ENCODE measurements at places on chromosomes 11 and 22.

- no peak for DNase-seq
Observed at GRCh38 chr11:133078012-133078411, 454.3 kb downstream of the OPCML start.

DNA sequence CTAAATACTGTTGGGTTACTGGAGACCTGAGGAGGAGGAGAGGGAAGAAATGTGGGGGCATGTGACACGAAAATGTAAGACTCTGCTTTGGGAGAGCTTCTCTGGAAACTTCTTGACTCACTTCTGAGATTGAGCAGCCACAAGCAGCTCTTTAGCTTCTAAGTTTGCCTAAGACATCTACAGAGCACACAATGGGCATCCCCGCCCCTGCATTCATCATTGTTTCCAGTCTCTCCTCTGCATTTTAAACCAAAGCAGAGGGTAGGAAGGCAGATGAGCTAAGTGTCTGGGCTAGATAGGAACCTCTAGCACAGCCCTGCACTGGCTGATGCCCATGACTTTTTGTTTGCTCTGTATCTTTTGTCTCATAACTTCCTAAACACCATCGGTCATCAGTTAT, 2.1 kb upstream of the OR52D1 start:
- no peak for DNase-seq

DNA sequence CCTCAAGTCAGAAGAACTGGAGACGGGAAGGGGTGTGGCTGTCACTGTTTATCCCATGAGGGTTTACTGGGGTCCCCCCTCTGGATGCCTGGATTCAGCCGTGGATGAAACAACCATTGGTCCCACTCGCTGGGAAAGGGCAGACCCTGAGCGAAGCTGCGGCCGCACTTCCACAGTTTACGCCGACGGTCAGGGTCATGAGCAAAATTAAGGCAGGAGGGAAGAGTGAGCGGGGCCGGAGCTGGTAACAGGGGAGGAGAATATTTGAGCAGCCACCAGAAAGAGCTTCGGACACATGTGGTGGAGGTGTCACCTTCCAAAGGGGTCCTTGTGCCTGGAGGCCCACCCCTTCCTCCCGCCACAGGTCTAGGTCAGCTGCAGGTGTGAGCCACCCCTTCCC, 344.9 kb downstream of the BRD1 start:
- DNase-seq = no peak

DNA sequence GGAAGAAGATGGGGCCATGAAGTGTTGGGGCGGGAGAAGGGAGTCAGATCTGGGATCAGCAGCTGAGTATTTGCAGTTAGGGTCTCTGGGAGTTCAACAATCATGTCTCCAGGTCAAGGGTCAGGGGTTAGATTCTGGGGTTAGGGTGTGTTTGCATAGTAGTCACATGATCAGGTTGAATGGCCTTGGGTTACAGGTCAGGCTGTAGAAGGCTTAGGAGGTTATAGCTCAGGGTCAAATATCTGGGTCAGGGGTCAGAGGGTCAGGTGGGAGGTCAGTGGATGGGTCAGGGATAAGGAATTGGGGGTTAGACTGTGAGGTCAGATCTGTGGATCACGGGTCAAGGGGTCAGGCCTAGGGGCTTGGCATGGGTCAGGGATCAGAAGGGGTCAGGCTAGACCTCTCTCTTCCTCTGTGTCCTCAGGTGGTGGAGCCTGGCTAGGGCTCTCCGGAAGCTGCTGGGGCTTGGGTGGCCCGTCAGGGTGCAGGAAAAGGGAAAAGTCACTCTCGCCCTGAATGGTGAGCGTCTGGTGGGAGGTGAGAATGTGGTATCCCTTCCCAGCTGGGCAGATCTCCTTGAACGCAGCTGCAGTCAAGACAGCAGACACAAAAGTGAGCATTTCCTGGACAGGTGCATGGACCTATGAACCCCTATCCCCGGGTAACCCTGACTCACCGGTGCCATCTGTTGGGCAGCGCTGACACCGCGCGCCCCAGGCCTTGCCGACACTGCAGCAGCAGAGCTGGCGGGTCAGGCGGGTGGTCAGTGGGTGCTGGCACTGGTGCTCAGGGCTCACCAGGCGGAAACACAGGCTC, 6.4 kb downstream of the LTBP3 start:
- peak; percentile 86 for DNase-seq

- no peak for DNase-seq
Observed at GRCh38 chr11:123903932-123904331, 2.0 kb downstream of the OR8D4 start.

GRCh38 chr11:13229136-13229535, 48.5 kb upstream of the BMAL1 start:
- DNase-seq = peak; percentile 39

GRCh38 chr22:45696227-45696626, 24.6 kb downstream of the ATXN10 start:
- no peak for DNase-seq

DNA sequence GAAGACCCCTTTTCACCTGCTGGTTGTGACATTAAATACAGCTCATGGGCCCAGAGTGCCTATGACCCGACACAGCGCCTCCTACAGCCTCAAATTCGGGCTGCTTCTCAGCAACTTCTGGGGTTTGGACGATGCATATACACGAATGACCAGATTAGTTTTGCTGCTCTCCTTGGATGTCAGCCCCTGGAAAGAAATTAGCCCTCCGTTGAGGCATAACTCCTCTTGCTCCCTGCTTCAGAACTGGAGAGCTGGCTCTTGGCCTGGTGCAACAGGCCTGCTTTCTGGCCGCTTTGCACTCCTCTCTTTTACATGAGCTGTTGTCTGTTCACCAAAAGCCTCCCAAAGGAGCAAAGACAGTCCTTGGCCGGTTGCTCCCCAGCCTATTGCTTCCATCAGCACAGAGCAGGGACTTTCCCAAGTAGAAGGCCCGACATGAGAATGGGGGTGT, 3.3 kb downstream of the TECTA start:
- DNase-seq = no peak

DNA sequence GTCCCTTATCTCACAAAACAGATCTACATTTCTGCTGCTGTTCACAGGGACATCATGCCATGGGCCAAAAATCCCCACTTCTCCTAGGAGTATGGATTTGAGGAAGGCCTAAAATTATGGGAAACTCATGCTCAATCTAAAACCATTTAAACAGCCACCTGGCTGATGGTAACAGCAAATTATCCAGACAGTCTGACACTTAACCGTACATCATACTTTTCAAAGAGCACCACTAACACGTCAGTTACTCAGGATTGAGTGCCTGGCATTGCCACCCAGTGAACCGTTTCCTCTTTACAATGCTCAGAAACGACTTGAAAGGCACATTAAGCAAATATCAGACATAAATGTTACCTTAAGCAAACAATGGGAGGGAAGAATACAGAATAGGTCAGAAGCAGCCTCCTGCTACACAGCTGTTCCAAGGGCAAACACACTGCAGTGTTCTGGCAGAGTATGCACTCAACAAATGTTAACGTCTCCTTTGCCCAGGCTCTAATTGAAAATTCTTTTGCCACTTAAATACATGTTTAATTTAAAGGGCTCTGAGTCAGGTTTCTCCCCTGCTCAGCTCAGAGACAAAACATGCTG, 18.8 kb upstream of the SLC36A4 start:
- peak; percentile 100 for DNase-seq

DNA sequence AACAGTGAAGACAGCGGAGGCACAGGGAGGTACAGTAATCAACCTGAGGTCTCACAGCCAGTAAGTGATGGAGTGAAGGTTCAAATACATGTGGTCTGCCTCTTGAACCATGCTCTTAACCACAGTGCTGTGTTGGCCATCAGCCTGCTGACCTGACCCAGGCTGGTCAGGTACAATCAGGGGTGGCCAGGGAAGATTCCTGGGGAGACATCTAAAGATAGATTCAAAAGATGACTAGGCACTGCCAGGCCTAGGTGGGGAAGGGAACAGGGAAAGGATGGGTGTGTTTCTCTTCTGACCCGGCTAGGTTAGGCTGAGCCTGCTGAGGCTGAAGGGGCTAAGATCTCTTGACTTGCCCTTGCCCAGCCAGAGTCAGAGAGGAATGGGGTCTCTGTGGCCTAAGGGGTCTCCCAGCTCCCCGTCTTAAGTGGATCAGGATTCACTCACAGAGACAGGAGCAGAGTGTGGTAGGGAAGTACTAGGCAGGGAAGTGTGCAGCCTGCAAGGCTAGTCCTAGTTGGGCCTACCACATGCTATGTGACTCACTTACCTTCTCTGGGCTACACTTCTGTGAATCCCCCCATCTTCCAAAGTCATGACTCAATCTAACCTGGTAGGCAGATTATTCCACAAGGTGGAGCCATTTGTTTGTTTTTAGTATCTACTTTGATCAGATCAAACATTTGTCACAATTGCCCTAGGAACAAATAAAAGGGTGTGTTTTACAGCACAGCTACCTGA, 10.4 kb upstream of the SREBF2 start:
- peak; percentile 79 for DNase-seq

DNA sequence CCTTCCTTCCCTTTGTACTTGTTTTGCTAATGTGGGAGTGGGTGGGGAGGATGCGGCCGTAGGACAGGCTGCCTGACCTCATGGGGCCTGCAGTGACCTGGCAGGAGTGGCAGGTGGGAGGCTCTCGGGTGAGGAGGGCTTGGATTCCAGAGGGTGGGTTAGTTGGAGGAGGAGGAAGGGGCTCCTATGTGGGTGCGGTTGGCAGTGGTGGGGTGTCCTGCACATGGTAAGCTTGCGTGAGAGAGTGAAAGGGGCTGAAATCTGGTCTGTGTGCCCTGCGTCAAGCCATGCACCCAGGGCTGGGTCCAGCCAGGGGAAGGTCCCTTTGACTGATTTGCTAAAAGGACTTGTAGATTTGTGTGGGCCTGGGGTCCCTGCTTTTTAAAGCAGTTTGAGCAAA, 90.7 kb upstream of the OR4B1 start:
- no peak for DNase-seq

- DNase-seq = no peak
Observed at GRCh38 chr11:78432956-78433355, 15.3 kb upstream of the GAB2 start.

GRCh38 chr22:27903805-27904473, 15.1 kb downstream of the PITPNB start:
- DNase-seq = no peak

DNA sequence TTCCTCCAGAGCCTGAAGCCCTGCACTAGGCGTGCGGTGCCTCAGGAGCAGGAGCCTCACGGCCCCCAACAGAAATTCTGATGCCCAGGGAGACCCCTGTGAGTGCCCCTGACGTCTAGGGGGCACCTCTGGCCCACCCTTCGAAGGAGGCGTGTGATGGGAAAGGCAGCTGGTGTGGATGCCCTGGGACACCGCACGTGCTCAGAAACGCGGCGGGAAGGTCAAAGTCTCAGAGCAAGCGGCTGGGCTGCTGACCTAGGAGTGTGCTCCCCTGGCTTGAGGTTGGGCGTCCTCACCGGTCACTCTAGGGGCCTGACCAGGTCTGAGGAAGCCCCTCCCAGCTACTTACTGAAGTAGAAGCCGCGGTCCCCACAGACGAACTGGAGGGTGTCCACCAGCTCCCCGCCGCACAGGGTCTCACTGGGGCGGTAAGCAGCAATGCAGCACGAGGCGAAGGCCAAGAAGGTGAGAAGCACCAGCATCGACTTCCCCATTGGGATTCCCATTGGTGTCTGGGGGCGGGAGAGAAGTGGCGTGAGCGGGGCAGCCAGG, 4.1 kb downstream of the IGF2 start:
- no peak for DNase-seq

DNA sequence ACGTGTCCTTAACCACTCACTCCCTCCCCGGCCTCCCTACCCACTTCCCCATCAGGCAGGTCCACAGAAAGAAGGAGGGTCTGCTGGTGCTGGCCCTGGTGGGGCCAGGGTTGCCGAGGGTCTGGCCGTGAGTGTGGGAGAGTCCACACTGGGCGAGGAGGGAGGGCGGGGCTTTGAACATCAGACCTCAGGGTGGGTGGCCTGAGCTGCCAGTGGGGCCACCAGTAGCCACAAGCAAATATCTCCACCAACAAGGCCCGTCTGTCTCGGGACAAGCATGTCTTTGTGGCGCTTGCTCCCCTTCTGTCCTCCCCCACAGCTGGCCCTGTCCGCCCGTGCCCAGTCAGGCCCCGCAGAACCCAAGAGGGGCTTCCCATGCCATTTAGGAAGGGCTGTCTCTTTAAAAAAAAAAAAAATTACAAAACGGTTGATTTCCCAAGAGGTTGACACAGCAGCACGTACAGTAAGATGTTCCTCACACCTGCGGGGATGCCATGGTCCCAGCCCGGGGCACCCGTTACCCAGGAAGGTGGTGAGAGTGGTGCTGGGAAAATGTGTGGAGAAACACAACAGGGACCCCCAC, 17.7 kb upstream of the TALDO1 start:
- no peak for DNase-seq

DNA sequence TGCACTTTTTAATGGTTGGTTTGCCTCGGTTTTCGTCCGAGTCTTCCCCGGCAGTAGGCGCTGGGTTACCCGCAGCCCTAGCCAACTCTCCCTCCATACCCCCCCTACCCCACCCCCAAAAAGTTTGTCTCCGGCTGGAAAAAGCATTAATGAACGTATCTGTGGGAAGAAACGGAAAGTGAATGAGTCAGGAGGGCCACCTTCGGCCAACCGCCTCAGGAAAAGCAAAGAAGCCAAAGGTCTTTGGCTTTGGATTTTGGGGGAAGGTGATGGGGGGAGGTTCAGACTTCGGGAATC, 508 bp upstream of the FLI1 start:
- no peak for DNase-seq

DNA sequence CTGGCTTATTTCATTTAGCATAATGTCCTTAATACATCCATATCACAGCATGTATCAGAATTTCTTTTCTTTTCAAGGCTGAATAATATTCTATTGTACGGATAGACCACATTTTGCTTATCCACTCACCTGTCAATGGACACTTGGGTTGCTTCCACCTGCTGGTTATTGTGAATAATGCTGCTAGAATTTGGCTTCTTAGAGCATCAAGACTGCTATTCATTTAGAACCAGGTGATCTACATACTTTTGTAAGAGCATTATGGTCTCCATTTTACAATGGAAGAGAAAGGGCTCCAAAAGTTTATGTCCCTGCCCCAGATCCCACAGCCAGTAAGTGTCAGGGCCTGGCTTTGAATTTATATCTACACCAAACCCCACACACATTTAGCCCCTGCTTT, 100.7 kb upstream of the CD82 start:
- peak; percentile 24 for DNase-seq

DNA sequence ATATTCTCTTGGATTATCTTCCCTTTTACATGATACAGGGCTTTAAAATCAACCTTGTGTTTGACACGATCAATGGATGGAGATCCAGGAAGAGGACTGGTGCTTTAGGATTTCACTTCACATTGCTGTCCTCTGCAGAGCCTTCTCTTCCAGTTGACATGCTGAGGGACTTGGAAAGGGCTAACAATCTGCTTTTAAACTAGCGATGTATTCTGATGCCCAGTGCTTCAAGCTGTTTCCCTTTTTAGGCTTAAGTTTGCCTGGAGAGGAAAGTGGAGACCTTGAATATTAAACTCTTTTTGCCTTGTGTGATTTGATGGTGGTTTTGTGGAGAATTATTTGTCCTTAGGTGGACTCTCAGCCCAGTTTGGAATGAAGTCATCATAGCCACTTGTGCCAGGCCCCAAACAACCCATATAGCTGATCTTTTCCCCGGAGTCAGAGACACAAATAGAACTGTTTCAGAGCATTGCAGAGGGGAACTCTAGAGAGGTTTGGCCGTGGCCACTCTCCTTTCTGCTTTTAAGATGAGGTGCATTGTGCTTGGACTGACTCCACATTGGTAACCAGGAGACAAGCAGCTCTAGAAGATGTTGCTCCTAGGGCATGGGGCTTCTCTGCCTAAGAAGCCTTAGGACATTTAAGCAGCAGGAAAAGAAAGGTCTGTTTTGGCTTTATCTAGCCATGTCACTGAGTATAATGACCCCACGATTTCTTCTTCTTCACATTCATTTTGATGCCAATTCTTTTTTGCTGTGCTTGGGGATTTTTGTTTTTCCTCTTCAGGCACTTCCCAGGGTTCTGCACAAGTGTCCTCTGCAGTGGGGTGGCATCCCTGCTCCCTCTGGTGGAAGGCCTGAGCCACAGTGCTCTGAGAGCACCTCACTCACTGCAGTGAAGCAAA, 152.8 kb downstream of the NCAM1 start:
- DNase-seq = peak; percentile 85
